ENCODE measurements at places on chromosomes 11 and 22.

DNA sequence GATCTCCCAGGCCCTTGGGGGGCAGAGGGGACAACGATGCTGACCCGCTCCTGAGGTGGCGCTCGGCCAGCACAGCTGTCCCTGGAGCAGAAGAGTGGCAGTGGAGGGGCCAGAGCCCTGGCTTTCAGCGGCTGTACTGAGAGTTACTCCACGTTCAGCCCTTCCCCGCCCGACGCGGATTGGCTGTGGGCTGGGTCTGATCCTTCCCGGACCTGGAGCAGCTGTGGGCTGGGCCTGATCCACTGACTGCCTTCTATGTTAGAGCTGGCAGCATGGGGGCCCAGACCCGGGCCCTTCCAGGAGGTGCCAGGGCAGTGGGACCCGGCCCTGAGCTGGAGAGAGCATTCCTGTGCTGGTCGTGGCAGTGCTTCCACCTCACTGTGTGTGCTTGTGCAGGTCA is 27.8 kb downstream of the YWHAH start:
- DNase-seq: no peak

DNA sequence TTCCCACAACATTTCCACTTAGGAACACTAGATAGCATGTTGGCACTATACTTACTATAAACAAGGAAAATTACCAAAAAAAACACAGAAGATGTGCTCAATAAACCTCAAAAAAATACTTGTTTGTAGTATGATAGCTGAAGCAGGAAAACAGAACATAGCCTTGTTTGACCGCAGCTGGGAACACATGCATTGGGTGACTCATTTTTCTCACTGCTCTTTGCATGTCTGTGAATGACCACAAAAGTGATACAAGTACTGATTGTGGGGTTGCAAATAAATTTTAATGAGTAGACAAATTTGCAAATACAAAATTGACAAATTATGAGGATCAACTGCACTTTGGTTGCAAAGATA is 22.8 kb upstream of the GUCY1A2 start:
- DNase-seq: no peak

DNA sequence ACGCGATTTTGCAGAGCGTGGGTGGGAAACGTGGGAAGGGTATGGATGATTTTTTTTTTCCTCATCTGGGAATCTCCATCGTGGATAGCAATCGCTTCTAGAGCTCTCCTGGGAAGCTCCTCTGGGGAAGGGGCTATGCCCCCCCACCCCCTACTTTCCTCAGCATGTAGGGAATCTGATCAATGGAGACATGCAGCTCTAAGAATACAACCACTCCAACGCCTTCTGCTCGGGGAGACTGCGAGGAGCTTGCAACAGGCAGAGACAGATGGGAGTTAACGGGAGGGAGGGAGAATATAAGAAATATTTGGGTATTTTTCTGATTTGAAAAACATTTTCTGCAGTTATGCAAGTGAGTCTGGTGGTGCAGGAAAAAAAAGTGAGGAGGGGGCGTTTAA is 104.6 kb upstream of the HSD17B12 start:
- DNase-seq: no peak

GRCh38 chr11:36763187-36763586 is 165.2 kb upstream of the RAG2 start:
- no peak for DNase-seq

GRCh38 chr11:118290923-118291322 is 13.6 kb upstream of the CD3E start:
- DNase-seq: peak; percentile 7

DNA sequence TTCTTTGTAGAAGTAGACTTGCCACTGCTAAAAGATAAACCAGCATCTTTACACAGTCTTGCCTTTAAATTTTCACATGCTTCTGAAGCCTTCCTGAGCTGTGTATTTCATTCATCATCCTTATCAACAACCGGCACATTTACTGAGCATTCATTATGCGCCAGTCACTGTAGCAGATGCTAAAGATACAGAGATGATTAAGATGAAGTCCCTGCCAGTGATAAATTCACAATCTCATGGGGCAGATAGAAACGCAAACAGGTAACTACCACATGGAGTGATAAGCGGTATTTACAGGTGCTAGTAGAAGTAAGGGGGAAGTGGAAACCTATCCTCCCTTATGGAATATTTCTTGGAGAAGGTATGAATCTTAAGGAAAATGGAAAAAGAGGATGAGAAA is 67.2 kb downstream of the PRCP start:
- no peak for DNase-seq

DNA sequence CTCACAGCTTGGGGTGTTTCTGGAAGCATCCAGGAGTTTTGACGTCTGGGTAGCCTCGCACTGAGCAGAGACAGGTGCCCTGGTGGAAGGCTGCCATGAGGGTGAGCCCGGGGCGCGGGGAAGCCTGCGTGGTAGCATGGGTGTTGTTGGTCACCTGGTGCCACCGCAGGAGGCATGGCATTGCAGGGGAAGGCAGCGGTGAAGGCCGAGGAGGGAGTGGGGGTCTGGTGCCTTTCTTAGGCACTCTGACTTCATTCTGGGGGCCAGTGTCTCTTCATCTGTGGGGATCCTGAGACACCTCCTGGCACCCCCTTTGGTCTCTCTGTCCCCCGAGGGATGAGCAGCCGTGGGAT is 271.2 kb downstream of the TBC1D22A start:
- no peak for DNase-seq

GRCh38 chr22:27526901-27527300 is 274.7 kb downstream of the MN1 start:
- DNase-seq: no peak

- no peak for DNase-seq
These were observed 415.3 kb upstream of the CADM1 start for GRCh38 chr11:115919341-115920091.

GRCh38 chr22:17866621-17867020 is 92.4 kb upstream of the BID start:
- no peak for DNase-seq

GRCh38 chr22:38710351-38710750 is 4.6 kb downstream of the GTPBP1 start:
- DNase-seq: no peak

GRCh38 chr22:42797011-42797410 is 60.1 kb downstream of the ARFGAP3 start:
- DNase-seq: no peak

DNA sequence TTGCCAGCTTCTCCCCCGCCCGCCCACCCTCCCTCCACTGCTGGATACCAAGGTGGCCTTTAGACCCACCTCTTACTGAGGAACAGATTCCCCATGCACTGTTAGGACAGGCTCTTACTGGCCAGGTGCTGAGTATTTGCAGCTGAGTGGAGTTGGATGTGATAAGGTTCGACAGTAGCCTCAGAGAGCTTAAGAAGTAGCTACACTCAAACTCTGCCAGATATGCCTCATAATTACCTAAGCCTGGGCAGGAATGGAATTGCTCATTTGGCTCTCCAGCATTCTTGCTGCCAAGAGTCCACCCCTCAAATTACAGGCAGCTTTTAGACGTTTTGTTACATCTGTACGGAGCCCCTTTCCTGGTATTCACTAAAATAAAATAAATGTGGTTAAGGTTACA is 9.6 kb downstream of the FAM181B start:
- DNase-seq: no peak

DNA sequence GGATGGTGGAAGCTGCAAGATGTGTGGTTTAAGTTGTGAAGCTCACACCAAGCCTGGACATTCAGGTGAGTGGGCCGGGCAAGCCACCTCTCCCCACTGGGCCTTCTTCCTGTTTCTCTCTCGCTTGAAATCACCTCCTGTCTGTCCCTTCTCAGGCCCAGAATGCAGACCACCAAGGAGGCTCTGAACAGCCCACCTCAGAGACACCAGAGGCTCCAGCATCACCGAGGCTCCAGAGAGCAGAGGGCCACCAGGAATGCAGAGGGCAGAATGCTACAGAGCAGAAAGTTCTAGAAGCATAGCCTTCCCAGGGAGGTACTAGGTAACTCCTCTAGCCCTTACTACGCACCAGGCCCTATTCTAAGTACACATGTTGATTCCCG is 14.8 kb upstream of the IL2RB start:
- no peak for DNase-seq

- no peak for DNase-seq
These were observed 38.3 kb downstream of the TSPAN18 start for GRCh38 chr11:44765026-44765595.

DNA sequence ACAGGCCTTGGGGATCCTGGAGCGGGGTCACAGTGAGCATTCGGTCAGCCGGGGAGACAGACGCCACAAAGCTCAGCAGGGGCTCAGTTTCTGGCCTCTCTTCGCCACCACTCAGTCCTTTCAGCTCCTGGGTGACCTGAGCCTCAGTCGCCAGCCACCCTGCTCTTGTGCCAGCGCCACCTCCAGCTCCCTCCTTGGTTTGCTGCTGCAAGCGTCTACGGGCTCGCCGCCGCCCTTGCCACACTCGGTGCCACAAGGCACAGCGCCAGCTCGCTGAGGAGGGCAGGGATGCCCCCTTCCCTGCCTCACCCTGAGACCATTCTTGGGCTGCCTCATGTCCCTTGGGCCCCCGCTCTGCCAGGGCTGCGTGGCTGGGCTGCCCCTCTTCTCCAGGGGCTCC is 1.5 kb upstream of the EEF1G start:
- DNase-seq: no peak

DNA sequence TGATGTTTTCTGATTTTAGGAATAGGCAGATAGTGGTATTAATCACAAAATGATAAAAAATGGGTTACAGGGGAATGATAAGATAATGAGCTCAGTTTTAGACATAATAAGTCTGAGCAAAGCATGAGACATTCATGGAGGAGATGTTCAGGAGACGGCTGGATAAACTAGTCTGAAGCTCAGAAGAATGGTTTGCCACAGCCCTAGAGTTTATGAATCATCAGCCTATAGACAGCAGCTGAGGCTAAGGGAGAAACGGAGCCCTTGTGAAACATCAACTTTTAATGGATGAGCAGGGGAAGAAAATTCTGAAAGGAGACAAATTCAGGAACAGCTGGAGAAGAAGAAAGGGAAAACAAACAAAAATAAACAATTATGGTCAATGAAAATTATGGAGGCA is 87.2 kb downstream of the RELT start:
- DNase-seq: no peak

- DNase-seq: no peak
These were observed 679 bp upstream of the SSH3 start for GRCh38 chr11:67302571-67303131.

GRCh38 chr11:2702771-2703362 is 3.1 kb upstream of the KCNQ1OT1 start:
- DNase-seq: no peak

GRCh38 chr22:23781511-23782183 is 5.1 kb upstream of the SMARCB1 start:
- no peak for DNase-seq

DNA sequence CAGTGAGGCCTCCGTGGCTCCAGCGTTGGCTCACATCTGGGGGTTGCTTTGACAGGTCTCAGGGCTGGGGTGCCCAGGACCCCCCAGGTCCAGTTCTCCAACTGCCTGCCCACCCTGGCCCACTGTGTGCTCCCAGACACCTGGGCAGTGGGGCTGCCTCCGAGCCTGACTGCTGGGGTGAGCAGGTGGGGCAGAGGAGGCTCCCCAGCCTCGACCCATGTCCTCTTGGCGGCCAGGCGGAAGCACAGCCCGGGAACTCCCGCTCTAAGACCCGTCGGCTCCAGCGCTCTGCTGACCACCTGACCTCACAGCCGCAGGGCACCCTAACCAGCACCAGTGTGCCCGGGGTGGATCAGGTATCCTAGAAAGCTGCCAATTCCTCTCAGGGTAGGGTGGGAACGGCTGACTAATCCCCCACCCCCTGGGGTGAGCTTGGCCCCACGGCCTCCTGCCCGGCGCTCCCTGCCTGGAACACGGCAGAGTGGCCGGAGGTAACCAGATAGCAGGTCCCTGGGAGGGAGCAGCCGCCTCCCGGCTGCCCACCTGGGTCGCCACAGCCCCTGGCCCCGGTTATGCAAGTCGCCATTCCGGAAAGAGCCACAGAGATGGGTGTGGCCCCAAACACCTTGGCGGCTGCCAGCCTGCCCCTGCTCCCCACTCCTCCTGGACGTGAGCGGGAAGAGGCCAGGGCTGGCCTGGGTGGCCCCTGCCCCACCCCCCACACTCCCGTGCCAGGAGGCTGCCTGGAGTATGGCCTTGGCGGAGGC is 19.2 kb upstream of the MUC5B start:
- DNase-seq: no peak

GRCh38 chr11:77091146-77091940 is 11.3 kb upstream of the OMP start:
- DNase-seq: peak; percentile 54

GRCh38 chr11:34986883-34987520 is 70.6 kb downstream of the PDHX start:
- DNase-seq: no peak

DNA sequence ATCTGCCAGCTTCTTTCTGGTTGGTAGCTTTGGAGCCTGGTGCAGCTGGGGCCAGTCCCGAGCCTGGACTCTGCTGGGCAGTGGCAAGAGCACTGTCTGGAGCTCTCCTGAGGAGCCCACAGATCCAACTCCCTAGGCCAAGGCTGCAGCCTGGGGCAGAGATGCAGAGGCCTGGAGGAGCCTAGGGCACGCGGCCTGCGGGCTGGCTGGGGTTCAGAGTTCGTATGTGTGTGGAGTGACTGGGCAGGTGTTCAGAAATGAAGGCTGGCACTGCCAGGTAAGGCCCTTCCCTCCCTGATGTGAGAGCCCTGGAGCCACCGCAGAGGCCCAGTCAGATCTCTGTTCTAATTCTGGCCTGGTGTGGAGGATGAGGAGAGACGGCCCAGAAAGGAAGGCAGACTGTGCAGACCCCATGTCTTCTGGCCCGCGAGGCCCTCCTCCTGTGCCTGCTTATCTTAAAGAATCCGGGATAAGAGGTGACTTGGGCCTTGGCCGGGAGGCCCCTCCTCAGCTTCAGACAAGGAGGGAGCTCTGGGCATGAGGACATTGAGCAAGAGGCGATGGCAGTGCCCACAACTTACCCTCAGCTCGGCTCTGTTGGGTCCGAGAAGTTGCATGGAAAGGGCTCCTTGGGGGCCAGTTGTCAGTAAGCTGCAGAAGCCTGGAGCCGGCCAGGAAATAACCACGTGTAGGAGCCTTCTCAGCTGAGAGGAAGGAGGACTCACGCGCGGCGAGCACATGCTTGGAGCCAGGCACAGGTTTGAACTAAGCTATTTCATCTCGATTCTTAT is 62.2 kb upstream of the B3GAT1 start:
- no peak for DNase-seq
